ENCODE measurements at places on chromosomes 2 and 18.

DNA sequence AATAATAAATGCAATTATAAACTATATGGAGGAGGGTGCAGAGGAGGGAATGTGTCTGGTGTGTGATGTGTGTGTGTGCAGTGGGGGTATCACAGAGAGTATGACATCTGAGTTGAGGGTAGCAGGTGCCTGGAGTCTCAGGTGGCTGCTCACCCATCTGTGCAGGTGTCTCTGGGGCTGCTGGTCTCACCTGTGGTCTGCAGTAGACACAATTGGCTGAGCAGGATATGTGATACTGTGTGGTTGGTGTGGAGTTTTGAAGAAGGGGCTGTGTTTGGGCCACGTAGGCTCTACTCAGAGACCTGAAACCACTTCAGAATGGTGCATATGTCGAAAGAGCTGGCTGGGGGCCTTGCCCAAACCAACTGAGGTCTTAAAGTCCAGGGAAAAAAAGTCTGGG, 17.0 kb downstream of the FABP1 start:
- H3K27me3 ChIP-seq, result no peaks in the 10 kb centered on the region
- H3K4me3 ChIP-seq, result no peak overlapping the region
- H3K4me1 ChIP-seq, result no peaks in the 10 kb centered on the region
- H3K36me3 ChIP-seq, result no peaks in the 10 kb centered on the region

GRCh38 chr18:62389761-62390481, 64.8 kb downstream of the TNFRSF11A start:
- H3K27me3 ChIP-seq, result no peaks in the 10 kb centered on the region
- no peak overlapping the region for H3K4me3 ChIP-seq
- no peak overlapping the region for H3K27ac ChIP-seq
- no peaks in the 10 kb centered on the region for H3K36me3 ChIP-seq
- no peak for DNase-seq
- no peaks in the 10 kb centered on the region for H3K4me1 ChIP-seq

DNA sequence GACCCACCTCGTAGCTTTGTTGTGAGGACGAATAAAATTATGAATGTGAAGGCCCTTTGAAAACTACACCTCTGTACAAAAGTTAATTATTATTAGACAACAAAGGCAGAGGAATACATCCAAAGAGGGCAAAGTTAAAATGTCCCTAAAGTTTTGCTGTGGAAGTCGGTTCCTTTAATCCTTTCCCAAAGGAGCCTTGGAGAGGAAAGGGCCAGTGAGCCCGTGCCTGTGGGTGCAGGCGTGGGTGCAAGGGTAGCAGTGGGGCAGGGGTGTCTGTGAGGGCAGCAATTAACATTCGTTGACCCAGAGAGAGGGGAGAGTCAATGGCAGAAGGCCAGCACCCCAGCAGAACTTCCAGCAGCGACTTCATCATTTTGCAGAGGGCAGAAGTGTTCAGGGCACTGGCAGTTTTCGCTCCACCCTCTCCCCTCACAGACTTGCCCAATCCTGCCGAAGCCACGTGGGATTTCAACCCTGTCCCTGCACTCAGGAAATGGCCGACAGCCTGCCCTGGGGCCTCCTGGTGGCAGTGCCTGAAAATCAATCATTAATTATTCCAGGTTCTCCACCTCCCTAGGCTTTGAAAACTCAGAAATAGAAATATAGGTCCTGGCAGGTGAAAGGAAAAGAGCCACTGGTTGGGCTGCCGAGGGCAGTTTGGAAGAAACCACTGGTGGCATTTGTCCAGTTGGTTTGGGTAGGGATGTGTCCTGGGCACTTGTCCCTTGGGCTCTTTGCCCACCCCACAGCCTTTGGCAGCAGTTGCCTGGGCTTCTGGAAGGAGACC, 4.2 kb upstream of the PAX8 start:
- H3K4me1 ChIP-seq, result peaks cover 39% of the 10 kb centered on the region
- peak overlapping the region; percentile 91 for H3K27ac ChIP-seq
- no peaks in the 10 kb centered on the region for H3K27me3 ChIP-seq
- no peaks in the 10 kb centered on the region for H3K36me3 ChIP-seq
- H3K4me3 ChIP-seq, result no peak overlapping the region
- DNase-seq, result peak; percentile 51

GRCh38 chr2:230007931-230008707, 60.6 kb downstream of the SLC16A14 start:
- no peaks in the 10 kb centered on the region for H3K4me1 ChIP-seq
- no peak overlapping the region for H3K27ac ChIP-seq
- H3K27me3 ChIP-seq, result no peaks in the 10 kb centered on the region
- no peaks in the 10 kb centered on the region for H3K36me3 ChIP-seq
- DNase-seq, result peak; percentile 87

DNA sequence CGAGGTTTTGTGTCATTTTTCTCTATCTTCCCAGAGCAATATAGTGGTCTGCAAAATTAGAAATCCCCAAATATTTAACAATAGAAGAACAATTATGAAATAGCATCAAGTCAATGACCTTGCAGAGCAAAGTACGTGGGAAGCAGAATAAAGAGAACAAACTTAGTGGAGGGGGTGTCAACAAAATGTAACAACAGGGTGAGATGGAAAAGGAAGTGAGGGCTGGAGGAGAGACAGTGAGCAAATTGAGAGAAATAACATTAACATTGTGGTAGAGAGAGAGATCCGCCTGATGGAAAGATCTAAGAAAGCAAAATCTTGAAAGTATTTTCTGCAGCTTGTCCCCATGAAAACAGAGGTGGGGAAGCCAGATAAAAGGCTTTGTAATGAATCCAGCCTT, 23.4 kb downstream of the ARHGAP15 start:
- DNase-seq, result no peak
- H3K36me3 ChIP-seq, result no peaks in the 10 kb centered on the region
- no peaks in the 10 kb centered on the region for H3K4me1 ChIP-seq
- H3K27me3 ChIP-seq, result no peaks in the 10 kb centered on the region

GRCh38 chr2:220279840-220280239, 652.4 kb downstream of the SLC4A3 start:
- H3K4me1 ChIP-seq, result peaks cover 15% of the 10 kb centered on the region
- no peaks in the 10 kb centered on the region for H3K27me3 ChIP-seq
- no peak for DNase-seq
- no peaks in the 10 kb centered on the region for H3K36me3 ChIP-seq
- no peak overlapping the region for H3K27ac ChIP-seq
- no peak overlapping the region for H3K4me3 ChIP-seq

GRCh38 chr2:41967476-41968181, 80.2 kb upstream of the PKDCC start:
- DNase-seq, result no peak
- peaks cover 2% of the 10 kb centered on the region for H3K4me1 ChIP-seq
- no peak overlapping the region for H3K27ac ChIP-seq
- H3K27me3 ChIP-seq, result no peaks in the 10 kb centered on the region
- no peak overlapping the region for H3K4me3 ChIP-seq

GRCh38 chr2:1837458-1837857, 93.1 kb upstream of the PXDN start:
- H3K27me3 ChIP-seq, result no peaks in the 10 kb centered on the region
- no peaks in the 10 kb centered on the region for H3K36me3 ChIP-seq
- no peak for DNase-seq
- H3K4me3 ChIP-seq, result no peak overlapping the region
- H3K4me1 ChIP-seq, result no peaks in the 10 kb centered on the region

DNA sequence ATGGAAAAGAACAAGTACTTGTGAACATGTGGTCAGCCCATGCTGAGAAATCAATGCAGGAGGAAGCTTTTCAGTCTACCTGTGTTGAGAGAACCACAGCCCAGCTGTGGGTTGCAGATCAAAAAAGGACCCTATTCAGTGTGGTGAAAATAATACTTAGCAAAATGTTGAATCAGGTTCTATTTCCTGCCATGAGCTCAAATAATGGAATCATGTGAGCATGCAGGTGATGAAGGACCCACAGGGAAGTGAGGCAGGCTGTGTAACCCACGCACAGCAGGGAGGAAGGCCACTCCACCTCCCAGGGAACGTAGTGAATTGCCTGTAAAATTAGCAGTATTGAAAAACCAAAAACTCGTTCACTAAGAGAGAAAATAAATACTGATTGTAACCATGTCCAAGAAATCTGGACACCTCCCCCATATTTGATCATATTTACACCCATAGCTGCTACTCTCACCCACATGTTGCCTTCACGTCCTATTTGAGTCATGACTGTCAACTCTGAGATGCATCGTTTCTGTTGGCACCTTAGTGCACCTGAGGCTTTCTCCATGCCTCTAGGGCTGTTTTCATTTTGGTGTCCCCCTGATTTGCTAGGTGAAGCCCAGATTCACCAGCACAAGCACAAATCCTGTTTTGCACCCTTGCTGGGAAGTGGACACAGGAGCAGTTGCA, 20.5 kb upstream of the BCL2L11 start:
- H3K36me3 ChIP-seq, result no peaks in the 10 kb centered on the region
- DNase-seq, result no peak
- no peak overlapping the region for H3K27ac ChIP-seq
- no peaks in the 10 kb centered on the region for H3K27me3 ChIP-seq
- H3K4me3 ChIP-seq, result no peak overlapping the region
- no peaks in the 10 kb centered on the region for H3K4me1 ChIP-seq

DNA sequence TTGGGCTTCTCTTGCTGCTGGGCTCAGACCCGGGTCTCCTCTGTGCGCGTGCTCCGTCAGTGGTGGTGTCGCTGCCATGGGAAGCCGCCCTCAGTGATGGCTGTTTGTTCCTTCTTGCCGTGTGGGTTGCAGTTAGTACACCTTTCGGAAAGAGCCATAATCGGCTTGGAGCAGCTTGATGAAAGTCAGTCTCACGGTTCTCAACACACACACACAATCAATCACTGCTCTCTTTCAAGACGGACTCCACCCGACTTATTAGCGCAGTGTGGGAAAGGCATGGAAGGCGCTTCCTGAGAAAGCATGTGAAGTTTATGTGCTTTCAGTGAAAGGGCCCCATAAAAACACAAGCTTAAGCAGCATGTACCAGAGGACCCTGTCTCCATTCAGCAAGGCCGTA, 64.1 kb downstream of the SOX11 start:
- H3K27me3 ChIP-seq, result no peaks in the 10 kb centered on the region
- no peaks in the 10 kb centered on the region for H3K36me3 ChIP-seq
- no peak for DNase-seq
- H3K4me1 ChIP-seq, result no peaks in the 10 kb centered on the region
- H3K27ac ChIP-seq, result no peak overlapping the region
- H3K4me3 ChIP-seq, result no peak overlapping the region

- no peaks in the 10 kb centered on the region for H3K36me3 ChIP-seq
- no peak for DNase-seq
- H3K27me3 ChIP-seq, result no peaks in the 10 kb centered on the region
Observed at GRCh38 chr2:126677176-126677538, 21.2 kb downstream of the GYPC start.

DNA sequence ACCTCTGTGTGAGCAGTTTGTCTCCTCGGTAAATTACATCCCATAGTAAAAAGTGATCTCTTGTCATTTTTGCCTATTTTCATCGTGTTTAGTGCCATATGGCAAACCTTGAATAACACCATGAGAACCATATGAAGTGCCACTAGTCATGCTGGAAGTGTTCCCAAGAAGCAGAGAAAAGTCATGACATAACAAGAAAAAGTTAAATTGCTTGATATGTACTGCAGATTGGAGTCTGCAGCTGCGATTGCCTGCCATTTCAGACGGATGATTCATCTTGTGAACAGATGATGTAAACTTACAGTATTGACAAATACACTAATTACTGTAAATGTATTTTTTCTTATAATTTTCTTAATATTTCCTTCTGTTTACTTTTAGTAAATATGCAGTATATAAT, 846.7 kb downstream of the BCL11A start:
- no peaks in the 10 kb centered on the region for H3K4me1 ChIP-seq
- H3K4me3 ChIP-seq, result no peak overlapping the region
- no peak for DNase-seq
- no peaks in the 10 kb centered on the region for H3K27me3 ChIP-seq

DNA sequence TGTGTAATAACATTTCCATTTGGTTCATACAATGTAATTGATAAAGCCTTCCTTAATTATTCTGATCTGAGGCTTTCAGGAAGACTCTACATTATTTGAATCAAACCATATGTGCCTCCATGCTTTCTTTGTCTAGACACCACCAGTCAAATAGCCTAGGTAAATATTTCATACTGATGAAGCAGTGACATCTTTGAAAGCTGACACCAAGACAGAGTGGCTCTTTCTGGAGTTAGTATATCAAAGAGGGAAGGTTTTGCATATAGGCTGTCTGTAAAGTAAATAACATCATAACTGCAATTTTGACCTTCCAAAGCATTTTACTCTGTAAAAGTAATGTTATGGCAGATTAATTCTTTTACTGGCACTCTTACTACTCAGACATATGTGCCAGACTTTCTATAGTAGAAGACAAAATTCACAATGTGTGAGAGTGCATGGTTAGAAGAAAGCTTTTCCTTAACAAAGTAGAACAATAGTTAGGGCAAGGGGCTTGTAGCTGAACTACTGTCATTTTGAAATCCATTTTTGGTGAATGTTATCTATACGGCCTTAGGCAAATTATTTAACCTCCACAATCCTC, 177.3 kb downstream of the ERBB4 start:
- H3K27ac ChIP-seq, result no peak overlapping the region
- no peak for DNase-seq
- H3K4me3 ChIP-seq, result no peak overlapping the region
- no peaks in the 10 kb centered on the region for H3K4me1 ChIP-seq

DNA sequence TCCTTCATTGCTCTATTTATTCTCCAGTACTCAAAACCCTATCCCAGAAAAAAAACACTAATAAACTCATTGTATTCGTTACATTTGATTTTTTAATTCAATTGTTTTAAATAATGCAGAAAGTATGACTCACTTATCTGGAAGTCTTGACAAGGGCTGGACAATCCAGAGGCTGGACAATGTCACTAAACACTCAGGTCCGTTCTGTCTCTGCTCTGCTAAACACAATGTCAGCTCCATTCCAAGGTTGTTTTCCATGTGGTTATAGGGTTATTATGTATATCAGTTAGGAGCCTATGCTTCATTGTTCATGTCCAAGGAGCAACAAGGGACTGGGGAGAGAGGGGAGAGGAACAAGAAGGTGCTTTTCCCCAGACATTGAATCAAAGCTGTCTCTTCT, 125.5 kb downstream of the IRS1 start:
- H3K4me3 ChIP-seq, result no peak overlapping the region
- H3K27ac ChIP-seq, result no peak overlapping the region
- DNase-seq, result no peak
- H3K36me3 ChIP-seq, result no peaks in the 10 kb centered on the region

- no peak for DNase-seq
- H3K27me3 ChIP-seq, result no peaks in the 10 kb centered on the region
- no peaks in the 10 kb centered on the region for H3K4me1 ChIP-seq
- no peaks in the 10 kb centered on the region for H3K36me3 ChIP-seq
Observed at GRCh38 chr2:88077080-88077479, 9.5 kb downstream of the SMYD1 start.

DNA sequence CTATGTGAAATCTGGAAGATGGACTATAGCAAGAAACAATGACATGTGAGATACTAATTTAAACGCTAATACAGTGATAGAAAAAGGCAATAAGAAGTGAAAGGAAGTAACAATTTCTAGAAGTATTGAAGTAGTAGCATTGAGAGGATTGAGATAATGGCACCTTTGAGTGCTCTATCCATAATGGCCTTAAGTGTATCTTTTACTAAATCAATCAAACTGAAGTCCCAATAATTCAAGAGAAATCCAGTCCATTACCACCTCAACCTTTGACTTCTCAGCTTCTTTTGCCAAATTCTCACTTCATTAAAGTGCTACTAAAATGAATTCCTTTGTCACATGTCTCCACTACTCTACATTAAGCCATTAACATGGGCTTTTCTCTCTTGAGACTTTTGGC, 82.6 kb upstream of the KYNU start:
- no peak for DNase-seq
- H3K4me3 ChIP-seq, result no peak overlapping the region
- H3K4me1 ChIP-seq, result no peaks in the 10 kb centered on the region
- no peaks in the 10 kb centered on the region for H3K36me3 ChIP-seq
- H3K27me3 ChIP-seq, result no peaks in the 10 kb centered on the region

Data from liver (tissue), 10 donors.